NCI-H460 (cell line): ENCODE measurements at places on chromosomes 6 and 20. TPM values are rescaled to one million over a fixed set of nuclear protein-coding genes. Genes with fewer than 3 reads are reported as not detected.

ADGRF1 gene
- not detected in 2 replicates for total RNA-seq

MGME1 gene
- 27.4 and 28.0 TPM in 2 replicates for total RNA-seq

ECHDC1 gene
- 55.0 and 71.0 TPM in 2 replicates for total RNA-seq

FAM184A gene
- total RNA-seq = 0.35 and 0.40 TPM in 2 replicates

RNF39 gene
- not detected in 2 replicates for total RNA-seq

PAK5 gene
- total RNA-seq = not detected in 2 replicates

KCNK16 gene
- not detected in 2 replicates for total RNA-seq

ZMYND8 gene
- total RNA-seq = 19.3 and 20.6 TPM in 2 replicates

C6orf15 gene
- total RNA-seq = not detected in 2 replicates

RWDD2A gene
- 1.9 and 2.6 TPM in 2 replicates for total RNA-seq

CLPSL2 gene
- not detected in 2 replicates for total RNA-seq

NKX2-4 gene
- not detected in 2 replicates for total RNA-seq

KCNK17 gene
- total RNA-seq = not detected in 2 replicates

ETV7 gene
- 0.52 and 0.63 TPM in 2 replicates for total RNA-seq

CDYL gene
- 19.5 and 19.7 TPM in 2 replicates for total RNA-seq

ECT2L gene
- not detected in 2 replicates for total RNA-seq

SLC22A16 gene
- total RNA-seq = not detected in 2 replicates

DEFB124 gene
- not detected in 2 replicates for total RNA-seq

HSPA1L gene
- total RNA-seq = 0.82 and 1.0 TPM in 2 replicates

TRAPPC3L gene
- total RNA-seq = not detected in 2 replicates

FAXC gene
- 1.9 and 2.0 TPM in 2 replicates for total RNA-seq

MTFR2 gene
- total RNA-seq = 5.7 and 6.0 TPM in 2 replicates

HSD17B8 gene
- 10.3 and 12.5 TPM in 2 replicates for total RNA-seq

EGFL8 gene
- total RNA-seq = 3.7 and 6.0 TPM in 2 replicates

TGM2 gene
- total RNA-seq = 1.9 and 2.3 TPM in 2 replicates

BPIFB1 gene
- not detected in 2 replicates for total RNA-seq

MARCKS gene
- 10.1 and 11.1 TPM in 2 replicates for total RNA-seq

TRIM40 gene
- total RNA-seq = not detected in 2 replicates

OR12D3 gene
- total RNA-seq = not detected in 2 replicates

BNIP5 gene
- total RNA-seq = not detected in 2 replicates

RCAN2 gene
- not detected in 2 replicates for total RNA-seq

TSBP1 gene
- total RNA-seq = not detected in 2 replicates

FLRT3 gene
- 0.69 and 2.5 TPM in 2 replicates for total RNA-seq

SRSF12 gene
- 0.29 and 0.37 TPM in 2 replicates for total RNA-seq

GNMT gene
- not detected in 2 replicates for total RNA-seq

SLC17A3 gene
- not detected in 2 replicates for total RNA-seq

KCNK15 gene
- total RNA-seq = 1.0 and 1.2 TPM in 2 replicates

ADGRF4 gene
- 0.12 and 0.17 TPM in 2 replicates for total RNA-seq

PKIG gene
- total RNA-seq = 28.0 and 28.7 TPM in 2 replicates

ENPP1 gene
- 1.7 and 1.9 TPM in 2 replicates for total RNA-seq

PHACTR3 gene
- not detected in 2 replicates for total RNA-seq

EYA2 gene
- total RNA-seq = 0.32 and 1.3 TPM in 2 replicates

HLA-DRB1 gene
- total RNA-seq = 0.42 and 1.4 TPM in 2 replicates

SIRPB1 gene
- total RNA-seq = 0.05 and 0.20 TPM in 2 replicates

WFDC5 gene
- total RNA-seq = not detected in 2 replicates

SAPCD1 gene
- 2.8 and 4.7 TPM in 2 replicates for total RNA-seq

PAX1 gene
- total RNA-seq = 0.12 and 0.54 TPM in 2 replicates

GABRR1 gene
- total RNA-seq = not detected in 2 replicates

TAAR1 gene
- not detected in 2 replicates for total RNA-seq

INSM1 gene
- total RNA-seq = not detected in 2 replicates

CST2 gene
- total RNA-seq = 0.78 TPM in 1 of 2 replicates, not detected in the other

SYCP2 gene
- total RNA-seq = 1.3 and 2.6 TPM in 2 replicates

COL9A1 gene
- total RNA-seq = not detected in 2 replicates

ANKS1A gene
- total RNA-seq = 5.9 and 6.0 TPM in 2 replicates

DDO gene
- 0.89 and 1.0 TPM in 2 replicates for total RNA-seq

SCP2D1 gene
- total RNA-seq = not detected in 2 replicates

C20orf202 gene
- total RNA-seq = 0.05 TPM in 1 of 2 replicates, not detected in the other
